ENCODE measurements at places on chromosomes 2 and 18. TPM values are rescaled to one million over a fixed set of nuclear protein-coding genes. Genes with fewer than 3 reads are reported as not detected.

SERPINE2 gene
- 43.8 TPM for total RNA-seq

RGPD3 gene
- total RNA-seq, result 0.94 TPM

VIT gene
- total RNA-seq, result not detected

CERKL gene
- total RNA-seq, result 1.1 TPM

NEU2 gene
- total RNA-seq, result not detected

NAGK gene
- 34.0 TPM for total RNA-seq

KCNIP3 gene
- total RNA-seq, result 6.9 TPM

ADI1 gene
- 15.4 TPM for total RNA-seq

GRCh38 chr2:120597595-120598193 lies 138.0 kb upstream of the GLI2 start:
- no peak for DNase-seq

DNA sequence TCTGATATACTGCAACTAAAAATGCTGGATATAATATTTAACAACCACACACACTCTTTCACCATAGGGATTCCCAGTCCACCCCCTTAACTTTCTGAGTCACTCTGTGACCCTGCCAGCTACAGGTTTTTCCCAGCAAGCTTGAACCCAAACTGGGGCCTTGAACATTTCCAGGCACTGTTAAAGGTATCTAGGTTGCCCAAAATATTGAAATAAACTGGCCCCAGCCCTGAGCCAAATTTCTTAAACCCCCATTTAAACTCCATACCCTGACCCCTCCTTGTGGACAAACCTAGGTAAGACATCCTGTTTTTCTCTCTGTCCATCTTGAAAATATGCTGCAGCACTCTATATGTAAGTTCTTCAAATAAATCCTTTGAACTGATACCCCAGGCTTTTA lies 19.7 kb upstream of the DCTN1 start:
- DNase-seq, result no peak

DNA sequence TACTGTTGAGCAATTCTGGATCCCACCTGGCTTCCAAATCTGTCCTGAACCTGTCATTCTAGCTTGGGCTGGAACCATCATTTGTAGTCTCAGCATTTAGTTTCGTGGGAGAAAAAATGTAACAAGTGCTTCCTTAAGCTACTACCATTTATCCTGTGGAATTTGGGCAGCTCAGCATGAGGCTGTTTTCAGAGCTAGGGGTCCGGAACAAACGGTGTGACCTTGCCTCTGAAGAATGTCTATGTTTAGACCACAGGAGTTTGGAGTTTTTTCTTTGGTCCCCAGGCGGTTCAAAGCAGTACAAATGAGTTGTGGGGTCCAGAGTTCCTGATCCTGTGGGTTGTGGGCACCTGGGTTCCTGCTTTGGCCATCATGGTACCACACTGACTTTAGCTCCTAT lies 59.1 kb upstream of the TMEM178A start:
- no peak for DNase-seq

GRCh38 chr2:10966741-10967140 lies 55.0 kb downstream of the KCNF1 start:
- no peak for DNase-seq

DNA sequence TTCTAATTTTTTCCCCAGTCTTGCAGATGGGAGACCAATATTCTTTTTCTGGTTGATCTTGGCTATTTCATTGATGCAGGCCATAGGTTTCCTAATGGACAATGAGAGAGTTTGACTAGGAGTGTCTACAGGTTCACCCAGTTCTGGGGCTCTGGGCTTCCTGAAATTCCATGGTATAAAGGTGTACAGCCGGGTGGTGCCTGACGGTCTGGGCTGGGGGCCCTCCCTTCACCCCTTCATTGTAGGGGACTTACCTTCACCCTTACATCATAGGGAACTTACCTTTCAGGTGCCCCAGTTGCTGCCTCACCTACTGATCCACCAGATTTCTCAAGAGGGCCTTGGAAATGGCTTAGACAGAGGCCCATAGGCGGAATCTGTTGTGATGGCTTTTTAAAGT lies 13.0 kb upstream of the LAPTM4A start:
- no peak for DNase-seq

- DNase-seq, result no peak
Observed at GRCh38 chr2:168961450-168962229, 60.5 kb downstream of the G6PC2 start.

GRCh38 chr2:215880970-215881369 lies 132.4 kb downstream of the MREG start:
- DNase-seq, result no peak

DNA sequence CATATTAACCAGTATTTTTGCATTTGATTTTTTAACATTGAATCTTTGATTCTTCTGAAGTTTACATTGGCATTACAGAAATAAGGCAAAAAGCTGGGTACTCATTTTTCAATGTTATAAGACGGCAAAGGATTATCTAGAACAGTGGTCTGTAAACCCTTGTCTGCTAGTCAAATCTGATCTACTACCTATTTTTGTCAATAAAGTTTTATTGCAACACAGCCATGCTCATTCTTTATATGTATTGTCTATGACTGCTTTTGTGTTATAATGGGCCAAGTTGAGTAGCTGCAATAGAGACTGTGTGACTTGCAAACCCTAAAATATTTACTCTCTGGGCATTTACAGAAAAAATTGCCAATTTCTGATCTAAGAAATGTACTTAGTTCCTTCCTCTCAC lies 181.0 kb downstream of the PDE11A start:
- no peak for DNase-seq

GRCh38 chr2:31950946-31951562 lies 59.8 kb downstream of the MEMO1 start:
- DNase-seq, result no peak

GRCh38 chr2:199201539-199201938 lies 256.2 kb downstream of the SATB2 start:
- no peak for DNase-seq

GRCh38 chr18:59484561-59485328 lies 125.7 kb upstream of the LMAN1 start:
- DNase-seq, result no peak

DNA sequence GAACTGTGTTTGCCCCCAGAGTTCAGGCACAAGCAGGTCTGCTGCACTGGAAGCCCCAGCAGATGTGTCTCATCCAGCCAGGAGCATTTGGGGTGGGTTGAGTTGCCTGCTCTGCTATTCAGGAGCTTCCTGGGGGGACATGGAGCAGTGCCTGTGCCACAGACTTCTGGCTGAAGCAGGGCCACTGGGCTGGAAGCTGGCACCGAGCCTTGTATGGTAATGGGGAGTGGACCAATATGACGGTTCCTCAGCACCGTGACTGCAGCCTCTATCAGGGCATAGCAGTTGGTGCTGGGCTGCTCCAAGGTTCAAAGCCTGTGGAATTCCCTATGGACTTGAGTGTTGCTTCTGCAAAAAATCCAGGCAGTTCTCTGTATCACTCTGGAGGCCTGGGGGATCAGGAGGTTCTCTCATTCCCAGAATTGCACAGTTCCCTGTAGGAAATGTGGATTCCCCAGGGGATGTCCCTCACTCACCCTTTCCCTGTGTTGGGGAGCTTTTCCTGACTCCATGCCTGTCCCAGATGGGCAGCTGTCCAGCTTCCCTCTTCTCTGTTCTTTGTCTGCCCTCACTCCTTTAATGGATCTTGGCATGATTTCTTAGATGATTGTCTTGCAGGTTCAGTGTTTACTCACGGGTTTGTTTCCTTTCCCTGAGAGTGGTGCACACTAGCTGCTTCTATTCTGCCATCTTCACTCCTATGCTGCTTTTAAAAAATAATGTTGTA lies 37.2 kb upstream of the THSD7B start:
- DNase-seq, result no peak

DNA sequence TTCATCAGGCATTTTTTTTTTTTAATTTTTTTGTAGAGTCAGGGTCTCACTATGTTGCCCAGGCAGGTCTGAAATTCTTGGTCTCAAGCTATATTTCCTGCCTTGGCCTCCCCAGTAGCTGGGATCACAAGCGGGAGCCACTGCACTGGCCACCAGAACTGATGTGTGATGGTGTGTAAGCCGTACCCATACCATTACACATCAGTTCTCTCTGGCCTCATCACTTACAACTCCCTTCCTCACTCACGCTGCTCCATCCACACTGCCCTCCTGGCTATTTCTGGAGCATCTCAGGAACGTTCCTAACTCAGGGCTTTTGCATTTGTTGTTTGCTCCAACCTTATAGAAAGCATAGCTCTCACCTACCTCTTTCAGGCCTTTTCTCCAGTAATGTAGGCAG lies 834.5 kb upstream of the ID2 start:
- DNase-seq, result no peak

GRCh38 chr18:49731421-49731841 lies 81.9 kb downstream of the ACAA2 start:
- DNase-seq, result no peak

- DNase-seq, result no peak
Observed at GRCh38 chr18:41266616-41267015, 688.4 kb upstream of the PIK3C3 start.

- DNase-seq, result no peak
Observed at GRCh38 chr2:235391921-235392615, 101.8 kb upstream of the AGAP1 start.

- no peak for DNase-seq
Observed at GRCh38 chr2:55618025-55618274, 528 bp upstream of the PPP4R3B start.

Data from occipital lobe (tissue), 3 donors.